ENCODE measurements at places on chromosomes 12 and 14.

DNA sequence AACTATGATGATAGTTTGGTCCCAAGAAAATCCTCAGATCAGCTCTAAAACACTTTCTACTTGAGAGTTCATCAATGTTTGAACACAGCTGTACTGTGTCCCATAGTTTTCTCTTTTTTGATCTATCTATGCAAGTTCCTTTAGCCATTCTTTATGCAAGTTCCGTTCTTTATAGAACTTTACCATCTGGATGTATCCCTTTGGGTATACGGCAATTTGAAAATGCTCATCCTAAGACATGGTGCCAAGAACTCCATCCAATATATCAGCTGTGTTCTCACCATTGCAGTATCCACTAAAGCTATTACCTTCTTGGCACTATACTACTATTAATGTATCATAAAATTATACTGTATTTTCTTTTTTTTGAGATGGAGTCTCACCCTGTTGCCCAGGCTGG, 276.9 kb downstream of the NOVA1 start:
- no peak for DNase-seq

- no peak for DNase-seq
Observed at GRCh38 chr12:109082751-109083150, 10.5 kb downstream of the ALKBH2 start.

GRCh38 chr14:104865081-104865630, at the start of gene CEP170B:
CEP170B (plus strand) TSS chr14:104865268; CDS start chr14:104868451, 3,183 bp downstream.
- no peak for DNase-seq

- no peak for DNase-seq
Observed at GRCh38 chr12:91507754-91508153, 325.1 kb upstream of the DCN start.

- no peak for DNase-seq
Observed at GRCh38 chr14:100135784-100136183, 23.7 kb downstream of the DEGS2 start.

DNA sequence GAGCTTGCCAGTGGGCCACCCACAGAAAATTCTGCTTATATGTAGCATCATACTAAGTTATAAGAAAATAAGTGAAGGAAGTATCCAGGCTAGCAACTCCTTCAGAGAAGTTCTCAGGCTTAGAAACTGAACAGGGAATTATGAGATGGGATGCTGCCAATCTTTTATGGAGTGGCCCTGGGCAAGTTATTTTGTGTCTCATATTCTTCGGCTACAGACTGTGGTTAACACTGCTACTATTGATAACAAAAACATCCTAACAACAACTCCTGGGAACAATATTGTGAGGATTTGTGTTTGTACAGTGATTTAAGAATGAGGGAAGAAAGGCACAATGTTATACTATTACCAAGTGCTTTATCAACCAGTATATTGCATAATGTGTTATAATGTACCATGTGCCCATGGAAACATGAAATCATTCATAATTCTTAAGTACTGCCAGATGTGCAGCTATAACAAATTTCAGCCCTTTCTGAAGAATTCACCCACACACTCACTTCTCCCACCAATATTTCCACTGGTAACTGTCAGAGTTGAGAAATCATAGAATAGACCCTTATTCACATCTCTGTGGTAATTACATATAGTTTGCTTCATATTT, 113.3 kb upstream of the SOX5 start:
- DNase-seq, result no peak

All from fibroblast of skin of left biceps (primary cell).